ENCODE measurements at places on chromosomes 6 and 20. TPM values are rescaled to one million over a fixed set of nuclear protein-coding genes. Genes with fewer than 3 reads are reported as not detected.

DNA sequence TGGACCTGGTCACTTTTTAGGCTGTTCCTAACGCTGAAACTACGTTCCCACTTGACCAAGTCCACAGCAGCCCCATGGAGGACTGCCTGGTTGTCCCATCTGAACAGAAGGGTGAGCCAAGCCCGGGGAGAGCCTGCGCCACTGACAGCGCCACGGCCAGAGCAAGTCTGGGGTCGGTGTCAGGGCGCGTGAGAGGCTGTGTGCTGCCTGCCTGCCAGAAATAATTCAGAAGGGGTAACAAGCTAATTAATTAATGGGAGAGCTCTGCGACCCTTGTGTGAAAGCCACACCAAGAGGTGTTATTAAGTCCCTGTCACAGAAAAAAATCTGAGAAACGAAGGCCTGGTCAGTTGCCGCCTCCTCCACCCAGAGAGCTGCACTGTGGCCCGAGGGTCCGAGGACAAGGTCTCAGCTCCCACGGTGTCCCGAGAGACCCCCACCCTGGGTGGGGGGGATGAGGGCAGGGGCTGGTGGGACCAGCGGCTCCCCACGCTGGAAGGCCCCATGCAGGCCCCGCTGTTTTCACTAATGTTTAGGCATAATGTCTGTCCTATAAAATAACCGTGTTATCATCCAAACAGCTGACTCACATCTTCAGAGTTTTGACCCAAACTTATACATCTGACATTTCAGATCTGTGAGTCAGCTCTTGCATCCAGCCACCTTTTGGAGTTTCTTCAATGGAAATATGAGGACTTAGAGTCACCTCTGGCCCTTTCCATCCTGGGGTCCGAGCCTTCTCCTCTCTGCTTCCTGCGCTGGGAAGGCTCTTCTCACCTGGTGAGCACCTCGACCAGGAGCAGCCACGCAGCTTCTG lies 58.5 kb downstream of the DLL1 start:
- no peak overlapping the region for H3K27ac ChIP-seq
- H3K36me3 ChIP-seq: no peaks in the 10 kb centered on the region
- no peak overlapping the region for H3K4me3 ChIP-seq
- no peaks in the 10 kb centered on the region for H3K4me1 ChIP-seq
- DNase-seq: no peak
- H3K27me3 ChIP-seq: no peaks in the 10 kb centered on the region

- H3K36me3 ChIP-seq: no peaks in the 10 kb centered on the region
- DNase-seq: no peak
- no peak overlapping the region for H3K4me3 ChIP-seq
- H3K4me1 ChIP-seq: peaks cover 8% of the 10 kb centered on the region
- H3K27ac ChIP-seq: no peak overlapping the region
Measured at GRCh38 chr6:53986721-53987521, 124.3 kb upstream of the MLIP start.

DNA sequence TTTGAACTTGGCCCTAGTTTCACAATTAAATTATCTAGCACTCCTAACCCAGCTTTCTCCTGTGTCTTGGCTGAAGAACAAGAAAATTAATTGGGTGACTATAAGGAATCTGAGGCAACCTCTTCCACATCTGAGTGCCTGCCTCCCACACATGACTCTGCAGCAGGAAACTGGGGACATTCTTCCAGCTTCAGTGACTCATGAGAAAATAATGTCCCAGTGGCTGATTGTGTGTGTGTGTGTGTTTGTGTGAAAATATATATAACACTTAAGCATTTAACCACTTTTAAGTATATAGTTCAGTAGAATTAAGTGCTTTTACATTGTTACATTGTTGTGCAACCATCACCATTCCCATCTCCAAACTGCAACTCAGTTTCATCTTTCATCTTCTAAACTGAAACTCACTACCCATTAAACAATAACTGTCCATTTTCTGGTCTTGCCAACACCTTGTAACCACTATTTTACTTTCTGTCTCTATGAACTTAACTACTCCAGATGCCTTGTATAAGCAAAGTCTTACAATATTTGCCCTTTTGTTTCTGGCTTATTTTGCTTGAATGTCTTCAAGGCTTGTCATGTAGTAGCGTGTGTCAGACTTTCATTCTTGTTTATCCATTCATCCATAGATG lies 8.7 kb downstream of the TRIM38 start:
- peaks cover 44% of the 10 kb centered on the region for H3K4me1 ChIP-seq
- H3K4me3 ChIP-seq: no peak overlapping the region
- DNase-seq: no peak
- H3K27me3 ChIP-seq: no peaks in the 10 kb centered on the region

DNA sequence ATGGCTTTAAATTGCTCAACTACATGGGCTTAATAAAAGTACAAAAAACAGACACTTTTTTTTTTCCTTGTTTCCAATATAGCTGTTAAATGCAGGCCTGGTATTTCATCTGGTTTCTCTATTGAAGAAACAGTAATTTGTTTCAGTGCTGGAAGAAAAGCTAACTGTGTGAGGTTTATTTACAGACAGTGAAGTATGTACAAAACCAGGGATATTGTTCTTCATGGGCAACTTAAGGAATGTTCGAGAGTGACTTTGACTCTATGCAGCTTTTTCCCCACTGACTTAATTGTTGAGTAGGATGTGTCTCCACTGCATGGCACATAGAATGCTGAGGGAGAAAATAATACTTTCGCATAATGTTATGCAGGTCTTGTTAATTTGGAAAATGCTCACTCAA lies 31.0 kb upstream of the PRL start:
- H3K4me1 ChIP-seq: peaks cover 12% of the 10 kb centered on the region
- DNase-seq: no peak
- H3K27me3 ChIP-seq: no peaks in the 10 kb centered on the region
- H3K36me3 ChIP-seq: no peaks in the 10 kb centered on the region

GRCh38 chr6:101722471-101722870 lies 329.0 kb downstream of the GRIK2 start:
- DNase-seq: no peak
- H3K4me1 ChIP-seq: no peaks in the 10 kb centered on the region
- H3K27me3 ChIP-seq: no peaks in the 10 kb centered on the region
- H3K27ac ChIP-seq: no peak overlapping the region
- H3K4me3 ChIP-seq: no peak overlapping the region

DNA sequence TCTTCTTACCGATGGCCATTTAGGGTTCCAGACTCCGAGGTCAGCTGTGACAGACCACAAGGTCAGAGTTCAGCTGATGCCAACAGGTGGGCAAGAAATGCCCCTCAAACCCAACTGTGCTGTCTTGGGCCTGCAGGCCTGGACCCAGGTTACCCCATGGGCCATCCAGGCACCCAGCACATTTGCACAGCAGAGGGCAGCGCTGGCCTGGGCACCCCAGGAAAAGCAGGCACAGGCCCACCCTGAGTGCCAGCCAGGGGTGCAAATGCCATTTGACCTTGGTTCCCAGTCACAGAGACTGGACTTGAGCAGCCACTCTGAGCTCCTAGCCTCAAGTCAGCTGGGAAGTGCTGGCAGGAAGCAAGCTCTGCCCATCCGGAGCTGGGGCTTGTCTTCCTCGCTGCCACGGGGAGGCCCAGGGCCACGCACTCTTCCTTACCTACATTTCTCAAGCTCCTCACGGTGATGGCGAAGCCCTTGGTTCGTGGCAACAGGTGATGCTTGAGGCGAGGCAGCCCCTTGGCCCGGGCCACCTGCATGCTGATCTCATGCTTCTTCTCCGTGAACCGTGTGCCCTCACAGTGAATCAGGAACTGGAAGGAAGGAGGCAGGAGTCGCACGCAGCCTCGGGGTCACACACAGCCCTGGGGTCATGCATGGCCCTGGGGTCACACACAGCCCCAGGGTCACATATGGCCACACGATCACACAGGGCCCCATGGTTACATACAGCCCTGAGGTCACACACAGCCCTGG lies 120.8 kb downstream of the AGPAT4 start:
- H3K27me3 ChIP-seq: no peaks in the 10 kb centered on the region
- no peaks in the 10 kb centered on the region for H3K36me3 ChIP-seq
- no peak for DNase-seq
- H3K27ac ChIP-seq: no peak overlapping the region
- H3K4me1 ChIP-seq: no peaks in the 10 kb centered on the region

DNA sequence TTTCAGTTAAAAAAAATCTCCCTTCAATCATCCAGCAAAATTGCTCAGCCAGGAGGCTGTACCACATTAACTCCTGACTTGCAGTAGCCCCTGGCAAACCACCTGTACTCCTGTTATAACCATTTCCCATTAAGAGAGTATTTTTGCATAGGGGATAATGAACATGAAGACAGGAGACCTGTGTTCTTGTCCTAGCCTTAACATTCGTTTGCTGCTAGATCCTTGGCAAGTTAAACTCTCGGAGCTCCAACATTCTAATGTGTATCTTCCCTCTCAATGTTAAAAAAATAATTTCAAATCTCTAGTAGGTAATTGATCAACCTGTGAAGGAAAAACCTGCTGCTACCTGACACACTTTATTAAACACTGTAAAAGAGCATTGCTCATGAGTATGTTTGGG lies 8.4 kb upstream of the TMEM200A start:
- no peaks in the 10 kb centered on the region for H3K27me3 ChIP-seq
- DNase-seq: no peak

DNA sequence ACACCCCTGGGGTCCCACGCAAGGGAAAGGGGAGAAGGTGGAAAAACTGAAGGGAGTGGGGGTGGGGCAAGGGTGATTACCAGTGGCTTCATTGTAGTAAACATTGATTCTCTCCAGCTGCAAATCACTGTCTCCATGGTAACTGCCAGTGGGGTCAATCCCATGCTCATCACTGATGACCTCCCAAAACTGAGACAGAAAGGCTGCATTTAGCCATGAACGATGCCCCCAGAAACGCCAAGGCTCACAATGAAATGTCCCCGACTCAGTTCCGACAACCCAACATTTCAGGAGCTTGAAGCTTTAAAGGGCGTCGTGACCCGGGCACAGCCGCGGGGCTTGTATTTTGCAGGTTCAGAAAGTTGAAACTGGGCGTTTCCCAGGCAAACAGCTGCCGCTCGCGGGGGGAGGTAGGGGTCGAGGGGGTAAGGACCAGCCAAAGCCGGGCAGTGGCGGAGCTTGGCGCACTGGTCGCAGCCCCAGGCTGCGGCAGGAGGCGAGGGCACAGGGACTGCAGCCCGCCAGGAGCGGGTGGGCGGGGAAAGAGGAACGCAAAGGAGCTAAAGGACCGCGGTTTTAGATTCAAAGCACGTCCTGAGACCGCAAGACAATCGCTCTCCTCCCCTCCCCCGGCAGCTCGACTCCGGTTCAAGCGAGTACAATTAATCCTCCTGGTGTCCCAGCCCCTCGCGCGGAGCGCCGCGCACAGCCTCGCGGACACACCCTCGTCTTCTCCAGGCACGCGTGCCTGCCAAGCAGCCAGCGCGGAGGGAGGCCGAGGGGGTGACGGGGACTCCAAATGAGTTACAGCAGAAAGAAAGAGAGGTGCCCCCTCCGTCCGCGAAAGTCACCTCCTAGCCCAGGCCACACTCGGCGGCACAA lies 731 bp downstream of the TUBB2B start:
- H3K27ac ChIP-seq: no peak overlapping the region
- no peak for DNase-seq
- no peaks in the 10 kb centered on the region for H3K27me3 ChIP-seq
- H3K4me3 ChIP-seq: peak overlapping the region; percentile 52
- no peaks in the 10 kb centered on the region for H3K36me3 ChIP-seq

GRCh38 chr20:49880177-49880576 lies 35.2 kb downstream of the SPATA2 start:
- no peak overlapping the region for H3K4me3 ChIP-seq
- H3K36me3 ChIP-seq: peaks cover 30% of the 10 kb centered on the region
- no peaks in the 10 kb centered on the region for H3K27me3 ChIP-seq
- H3K4me1 ChIP-seq: no peaks in the 10 kb centered on the region
- no peak for DNase-seq
- no peak overlapping the region for H3K27ac ChIP-seq

GRCh38 chr20:14700639-14700960 lies 363.2 kb upstream of the FLRT3 start:
- no peaks in the 10 kb centered on the region for H3K27me3 ChIP-seq
- H3K36me3 ChIP-seq: no peaks in the 10 kb centered on the region
- H3K4me3 ChIP-seq: no peak overlapping the region

DNA sequence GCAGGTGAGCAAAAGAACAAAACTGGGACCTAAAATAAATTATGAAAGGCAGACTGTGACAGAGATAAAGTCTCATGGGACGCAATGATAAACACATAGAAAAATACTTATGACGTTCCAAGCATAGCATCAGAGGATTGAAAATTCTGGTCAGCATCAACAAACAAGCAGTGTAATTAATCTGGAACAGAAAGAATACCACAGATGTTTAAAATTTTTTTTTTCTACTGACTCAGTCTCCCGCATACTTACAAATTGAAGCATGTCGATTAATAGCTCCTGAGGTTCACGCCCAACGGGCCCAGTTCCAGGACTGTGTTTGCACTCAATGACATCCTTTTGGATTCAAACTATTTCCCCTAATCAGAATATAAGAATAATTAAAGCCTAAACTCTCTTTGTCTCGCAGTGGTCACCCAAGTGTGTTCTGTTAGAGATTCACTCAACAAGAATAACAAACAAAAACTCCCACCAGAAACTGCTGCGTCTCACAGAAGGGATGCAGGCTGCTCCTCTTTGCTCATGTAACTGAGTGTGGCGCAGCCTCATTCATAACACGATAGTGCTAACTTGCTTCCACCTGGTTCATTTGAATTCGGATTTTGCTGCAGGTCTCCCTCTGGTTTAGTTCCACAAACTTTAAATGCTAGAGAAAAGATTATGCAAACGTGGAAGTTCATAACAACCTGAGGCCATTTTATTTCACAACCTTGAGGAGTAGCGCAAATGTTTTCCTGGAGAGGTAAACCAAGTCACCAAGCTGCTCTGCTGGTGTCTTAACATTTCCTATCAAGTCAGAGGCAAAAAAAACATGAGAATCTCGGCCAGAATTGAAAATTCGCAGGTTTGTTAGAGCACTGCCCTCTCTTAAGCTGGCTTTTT lies 69.0 kb upstream of the CITED2 start:
- H3K27ac ChIP-seq: no peak overlapping the region
- no peaks in the 10 kb centered on the region for H3K36me3 ChIP-seq
- no peak for DNase-seq
- H3K4me3 ChIP-seq: no peak overlapping the region
- no peaks in the 10 kb centered on the region for H3K4me1 ChIP-seq

GRCh38 chr6:35072051-35072697 lies 69.0 kb downstream of the TCP11 start:
- no peak overlapping the region for H3K27ac ChIP-seq
- DNase-seq: no peak
- peaks cover 8% of the 10 kb centered on the region for H3K36me3 ChIP-seq
- peaks cover 9% of the 10 kb centered on the region for H3K4me1 ChIP-seq
- no peak overlapping the region for H3K4me3 ChIP-seq

- no peak overlapping the region for H3K27ac ChIP-seq
- H3K36me3 ChIP-seq: no peaks in the 10 kb centered on the region
- DNase-seq: no peak
- H3K4me1 ChIP-seq: no peaks in the 10 kb centered on the region
Measured at GRCh38 chr20:6623989-6624388, 143.5 kb upstream of the BMP2 start.

- DNase-seq: no peak
- H3K27me3 ChIP-seq: no peaks in the 10 kb centered on the region
- no peak overlapping the region for H3K4me3 ChIP-seq
- no peak overlapping the region for H3K27ac ChIP-seq
- H3K36me3 ChIP-seq: no peaks in the 10 kb centered on the region
Measured at GRCh38 chr6:14597090-14597489, 479.5 kb downstream of the CD83 start.

The CNKSR3 gene
- 7.4 TPM for total RNA-seq

The SLC26A8 gene
- not detected for total RNA-seq

The C6orf141 gene
- total RNA-seq: 14.2 TPM

The SRMS gene
- not detected for total RNA-seq

The GABRR1 gene
- not detected for total RNA-seq

The NECAB3 gene
- 29.2 TPM for total RNA-seq
